ENCODE measurements at places on chromosomes 1 and 21. TPM values are rescaled to one million over a fixed set of nuclear protein-coding genes. Genes with fewer than 3 reads are reported as not detected.

HP1BP3 gene
- total RNA-seq: 194 TPM

DNA sequence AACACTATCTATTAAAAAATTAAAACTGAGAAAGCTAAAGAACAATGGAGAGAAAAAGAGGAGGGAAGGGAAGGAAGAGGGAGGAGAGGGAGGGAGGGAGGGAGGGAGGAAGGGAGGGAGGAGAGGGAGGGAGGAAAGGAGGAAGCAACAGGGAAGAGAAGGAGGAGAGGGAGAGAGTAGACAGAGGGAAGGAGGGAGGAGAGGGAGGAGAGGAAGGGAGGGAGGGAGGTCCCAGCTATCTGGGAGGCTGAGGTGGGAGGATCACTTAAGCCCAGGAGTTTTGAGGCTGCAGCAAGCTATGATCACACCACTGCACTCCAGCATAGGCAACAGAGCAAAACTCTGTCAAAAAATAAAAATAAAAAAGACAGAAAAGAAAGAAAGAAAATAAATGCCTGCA lies 16.5 kb downstream of the ZBTB17 start:
- DNase-seq: no peak

GRCh38 chr1:60911966-60912697 lies 170.2 kb upstream of the NFIA start:
- no peak for DNase-seq

DNA sequence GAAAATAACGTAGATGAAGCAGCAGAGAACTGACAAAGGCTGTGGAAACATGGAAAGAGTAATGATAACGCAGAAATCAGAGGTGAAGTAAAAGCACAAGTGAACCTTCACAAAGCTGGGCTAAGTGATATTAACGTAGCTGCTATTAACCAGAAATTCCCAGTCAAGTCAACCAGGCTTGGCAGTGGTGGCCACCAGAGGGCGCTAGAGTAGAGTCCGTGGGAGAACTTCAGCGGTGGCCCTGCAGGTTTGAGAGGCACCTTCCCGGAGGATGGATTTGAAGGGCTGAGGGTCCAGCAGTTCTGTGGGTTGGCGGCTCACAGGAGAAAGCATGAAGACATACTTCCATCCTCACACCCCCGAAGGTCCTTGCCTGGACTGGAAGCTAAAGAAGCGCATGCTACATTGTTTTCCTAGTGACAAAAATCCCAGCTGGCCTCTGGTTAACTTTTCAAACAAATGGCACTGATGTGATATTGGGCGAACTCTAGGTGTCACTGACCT lies 81.7 kb upstream of the ZNF648 start:
- peak; percentile 89 for DNase-seq

- no peak for DNase-seq
These were observed 60.8 kb upstream of the KRTAP11-1 start for GRCh38 chr21:30942192-30942591.

DNA sequence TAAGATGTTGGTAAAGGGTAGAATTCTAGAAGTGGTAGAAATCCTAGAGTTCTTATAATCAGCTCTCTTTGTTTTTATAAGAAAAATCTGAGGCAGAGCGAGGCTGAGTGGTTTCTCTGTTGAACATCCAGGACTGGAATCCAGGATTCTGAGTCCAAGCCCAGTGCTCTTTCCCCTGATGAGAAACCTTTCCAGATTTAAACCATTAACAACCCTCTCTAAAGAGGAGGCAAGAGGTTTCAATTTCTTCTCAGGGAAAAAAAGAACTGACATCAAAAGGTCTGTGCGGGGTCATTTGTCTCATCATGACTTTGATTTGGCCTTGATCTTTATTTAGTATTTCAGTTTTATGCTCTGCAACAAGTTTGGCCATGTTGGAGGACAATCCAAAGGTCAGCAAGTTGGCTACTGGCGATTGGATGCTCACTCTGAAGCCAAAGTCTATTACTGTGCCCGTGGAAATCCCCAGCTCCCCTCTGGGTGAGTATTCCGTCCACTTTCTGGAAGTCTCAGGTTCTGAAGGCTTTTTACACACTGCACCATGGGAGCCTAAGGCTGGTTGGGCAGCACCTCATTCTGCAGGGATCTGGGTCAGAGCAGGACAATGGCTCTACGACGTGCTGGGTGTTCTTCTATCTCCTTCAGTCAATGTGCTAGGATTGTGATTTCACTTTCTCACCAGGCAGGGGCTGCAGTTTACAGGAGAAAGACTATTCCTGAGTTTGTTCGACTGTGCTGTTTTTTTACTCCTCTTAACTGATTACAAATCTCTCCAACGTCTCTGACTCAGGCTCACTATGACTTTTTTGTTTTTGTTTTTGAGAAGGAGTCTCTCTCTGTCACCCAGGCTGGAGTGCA lies 18.9 kb upstream of the CCT8 start:
- no peak for DNase-seq

CGN gene
- 18.6 TPM for total RNA-seq

DNA sequence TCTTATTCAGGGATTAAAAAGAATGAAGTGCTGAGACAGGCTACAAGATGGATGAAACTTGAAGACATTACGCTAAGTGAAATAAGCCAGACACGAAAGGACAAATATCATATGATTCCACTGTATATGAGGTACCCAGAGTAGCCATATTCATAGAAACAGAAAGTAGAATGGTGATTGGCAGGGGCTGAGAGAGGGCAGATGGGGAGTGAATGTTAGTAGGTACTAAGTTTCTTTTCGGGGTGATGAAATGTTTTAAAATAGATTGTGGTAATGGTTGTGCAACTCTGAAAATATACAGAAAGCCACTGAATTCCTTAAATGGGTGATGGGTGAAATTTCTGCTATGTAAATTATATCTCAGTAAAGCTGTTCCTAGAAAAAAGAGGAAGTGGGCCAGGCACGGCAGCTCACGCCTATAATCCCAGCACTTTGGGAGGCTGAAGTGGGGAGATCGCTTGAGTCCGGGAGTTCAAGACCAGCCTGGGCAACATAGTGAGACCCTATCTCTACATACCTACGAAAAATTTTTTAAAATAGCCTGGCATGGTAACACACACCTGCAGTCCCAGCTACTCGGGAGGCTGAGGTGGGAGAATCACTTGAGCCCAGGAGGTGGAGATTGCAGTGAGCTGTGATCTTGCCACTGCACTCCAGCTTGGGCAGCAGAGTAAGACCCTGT lies 15.9 kb downstream of the SLC27A3 start:
- DNase-seq: no peak

SUSD4 gene
- total RNA-seq: not detected

DNA sequence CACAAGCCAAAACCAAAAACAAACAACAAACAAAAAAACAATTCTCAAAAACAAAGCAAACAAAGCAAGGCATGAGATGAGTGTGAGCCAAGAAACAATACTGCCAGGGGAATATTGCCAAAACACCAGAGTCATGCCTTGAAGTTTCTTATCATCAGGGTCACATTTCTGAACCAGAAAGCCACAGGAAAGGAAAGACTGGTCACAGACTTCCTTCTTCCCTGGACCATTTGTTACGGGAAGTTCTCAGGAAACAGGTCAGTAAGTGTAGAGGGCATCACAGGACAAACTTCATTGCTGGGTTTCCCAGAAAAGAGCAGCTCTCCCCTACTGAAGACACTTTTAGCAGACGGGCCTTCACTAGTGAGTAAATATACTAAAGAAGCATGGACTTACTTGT lies 191.2 kb downstream of the GABPA start:
- no peak for DNase-seq

GRCh38 chr1:246680696-246681130 lies 43.5 kb upstream of the SCCPDH start:
- DNase-seq: peak; percentile 95

DNA sequence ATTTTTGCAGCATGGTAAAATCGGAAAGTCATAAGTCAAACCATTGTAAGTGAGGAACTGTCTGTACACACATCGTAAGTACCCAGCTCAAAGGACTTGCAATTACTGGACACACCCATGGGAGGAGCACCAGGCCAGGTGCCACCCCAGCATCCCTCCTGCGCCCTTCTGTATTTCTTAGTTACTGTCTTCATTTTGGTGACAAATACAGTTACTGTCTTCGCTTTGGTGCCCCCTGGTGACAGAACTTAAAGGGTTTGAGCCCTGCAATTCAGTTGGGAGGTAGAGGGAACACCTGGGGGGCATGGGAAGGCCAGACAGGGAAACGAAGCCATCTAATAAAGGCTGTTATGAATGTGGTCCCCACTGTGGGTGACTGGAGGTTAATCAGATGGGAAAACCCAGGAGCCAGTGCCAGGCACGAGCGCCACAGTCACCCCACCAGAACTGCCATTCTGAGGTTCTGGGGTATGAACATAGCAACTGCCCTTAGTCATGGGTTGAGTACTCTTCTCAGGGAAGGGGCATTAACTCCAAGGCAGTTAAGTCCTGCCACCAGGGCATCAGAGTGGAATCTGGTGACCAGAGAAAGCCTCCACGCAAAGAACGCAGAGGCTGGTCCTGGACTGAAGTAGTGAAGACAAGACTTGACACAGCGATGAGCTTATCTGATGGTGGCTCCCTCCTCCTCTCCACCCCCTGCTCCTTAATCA lies 612.9 kb downstream of the PTPRU start:
- peak; percentile 10 for DNase-seq

DNA sequence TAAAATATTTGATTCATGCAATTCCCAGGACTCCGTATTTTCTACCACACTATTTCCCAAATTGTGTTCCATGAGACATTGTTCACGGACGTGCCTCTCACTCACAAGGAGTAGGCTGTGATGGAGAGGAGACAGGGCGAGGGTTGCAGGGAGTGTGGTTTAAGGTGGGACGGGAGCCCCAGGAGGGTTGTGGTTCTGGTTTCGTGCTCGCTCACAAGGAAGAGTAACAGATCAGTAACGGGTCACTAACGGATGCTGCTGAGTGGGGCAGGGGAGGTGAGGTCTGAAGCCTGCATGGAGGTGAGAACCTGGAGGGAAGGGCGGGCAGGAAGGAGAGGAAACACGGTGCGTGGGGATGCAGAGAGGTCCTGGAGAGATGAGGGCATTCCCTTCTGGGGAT lies 28.8 kb downstream of the TFF3 start:
- no peak for DNase-seq

ERICH3 gene
- not detected for total RNA-seq

CEP170 gene
- total RNA-seq: 33.6 TPM
